ENCODE measurements at places on chromosomes 12 and 14.
A peak's percentile ranks its signal among the peaks of the same experiment; 100 is the strongest.

DNA sequence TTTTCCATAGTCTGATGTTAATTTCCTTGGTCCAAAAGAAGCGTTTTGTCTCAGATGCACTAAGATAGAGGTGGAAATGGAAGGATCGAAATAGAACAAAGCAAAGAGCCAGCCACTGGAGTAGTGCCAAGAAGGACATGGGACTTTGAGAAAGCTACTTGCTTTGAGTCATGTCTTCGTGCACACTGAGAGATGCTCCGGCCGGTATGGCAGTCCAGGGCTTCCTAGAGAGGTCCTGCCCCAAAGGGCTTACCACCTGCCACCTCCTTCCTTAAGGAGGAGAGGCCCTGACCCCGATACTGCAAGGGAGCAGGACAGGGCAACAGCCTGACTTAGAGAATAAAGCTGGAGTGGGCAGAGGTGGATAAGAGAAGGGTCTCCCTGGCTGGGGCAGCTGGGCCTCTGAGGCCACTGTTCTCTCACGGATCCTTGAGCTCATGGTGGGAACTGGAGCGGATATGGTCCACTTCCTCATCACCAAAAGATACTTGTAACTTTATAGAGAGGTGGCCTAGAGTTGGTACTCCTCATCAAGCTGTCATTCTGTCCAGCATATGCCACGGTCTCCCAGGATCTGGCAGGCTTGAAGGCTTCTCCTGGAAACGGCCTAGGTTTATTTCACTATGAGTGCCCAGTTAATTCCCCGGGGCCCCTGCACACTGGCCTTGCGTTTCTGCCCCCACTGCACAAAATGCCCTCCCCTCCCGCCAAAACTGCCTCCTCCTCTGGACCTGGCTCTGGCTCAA is 57.4 kb downstream of the FOXN3 start:
- DNase-seq, result no peak

DNA sequence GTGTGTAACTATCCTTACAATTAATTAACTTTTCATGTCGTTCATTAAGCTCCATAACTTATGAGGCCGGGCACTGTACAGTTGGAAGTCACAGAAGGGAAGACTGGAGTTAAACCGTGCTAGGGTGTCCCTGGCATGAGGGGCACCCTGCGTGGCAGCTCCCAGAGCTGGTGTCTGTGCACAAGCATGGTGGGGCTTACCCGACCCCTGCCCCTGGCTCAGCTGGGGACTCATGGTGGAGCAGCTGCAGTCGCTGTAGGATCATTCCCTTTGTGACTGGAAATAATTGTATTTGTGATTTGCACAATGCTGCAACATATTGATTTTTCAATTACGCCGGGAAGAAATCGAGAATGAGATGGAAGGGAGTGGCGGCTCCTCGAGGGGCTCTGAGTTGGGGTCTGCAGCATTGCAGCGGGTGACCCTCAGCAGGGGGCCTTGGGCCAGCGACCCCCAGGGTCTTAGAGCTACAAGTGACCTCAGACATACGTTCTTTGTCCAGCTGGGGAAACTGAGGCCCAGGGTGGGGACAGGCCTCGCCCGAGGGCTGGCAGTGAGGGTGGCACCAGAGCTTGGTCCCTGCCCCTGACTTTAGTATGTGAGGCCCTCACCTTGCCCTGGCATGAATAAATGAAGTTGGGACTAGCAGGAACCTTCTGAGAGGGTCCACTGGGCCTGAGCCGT is 125.4 kb downstream of the KIF26A start:
- no peak for DNase-seq

GRCh38 chr12:104495786-104496185 is 39.0 kb downstream of the CHST11 start:
- DNase-seq, result no peak

DNA sequence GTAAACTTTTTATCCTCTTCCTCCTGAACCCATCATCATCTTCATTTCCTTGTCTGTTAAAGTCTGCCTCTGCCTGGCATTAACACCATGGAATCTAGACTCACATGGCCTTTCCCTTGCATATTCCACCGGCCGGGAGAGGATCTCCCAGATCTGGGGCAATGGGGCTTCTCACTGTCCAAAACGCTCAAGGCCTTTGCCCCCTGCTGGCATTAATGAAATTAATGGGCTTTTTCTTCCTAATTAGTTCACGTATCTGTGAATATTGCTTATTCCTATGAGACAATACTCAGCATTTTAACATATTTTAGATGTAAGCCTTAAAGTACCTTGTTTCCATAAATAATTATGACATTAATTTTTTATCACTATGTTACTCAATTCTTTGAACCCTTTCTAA is 42.9 kb upstream of the CAPRIN2 start:
- DNase-seq, result no peak

DNA sequence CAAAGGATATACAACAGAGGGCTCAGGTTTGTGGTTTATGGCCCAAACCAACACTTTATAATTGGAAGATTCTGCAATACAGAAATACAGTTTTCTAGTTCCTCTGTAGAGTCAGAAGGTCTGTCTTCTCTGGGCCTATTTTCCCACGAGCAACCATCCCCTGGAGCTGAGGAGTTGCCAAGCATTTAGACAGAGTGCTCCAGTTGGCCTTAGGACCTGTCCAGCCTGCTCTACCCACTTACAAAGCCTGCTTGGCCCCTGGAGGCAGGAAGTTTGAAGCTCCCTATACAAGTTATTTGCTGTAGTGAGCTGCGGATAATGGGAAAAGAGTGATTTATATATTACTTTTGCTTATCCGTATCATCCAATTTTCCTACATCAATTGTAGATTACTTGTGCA is 60.8 kb upstream of the HSPB8 start:
- DNase-seq, result no peak

- DNase-seq, result no peak
Measured at GRCh38 chr12:103793512-103794045, 47.5 kb downstream of the NT5DC3 start.

GRCh38 chr12:117590999-117591398 is 229.6 kb upstream of the NOS1 start:
- DNase-seq, result no peak

- no peak for DNase-seq
Measured at GRCh38 chr14:61240206-61240605, 40.9 kb downstream of the TMEM30B start.

GRCh38 chr12:10624605-10625004 is 11.2 kb upstream of the MAGOHB start:
- DNase-seq, result no peak

- DNase-seq, result no peak
Measured at GRCh38 chr12:92136965-92137721, 8.5 kb downstream of the BTG1 start.

DNA sequence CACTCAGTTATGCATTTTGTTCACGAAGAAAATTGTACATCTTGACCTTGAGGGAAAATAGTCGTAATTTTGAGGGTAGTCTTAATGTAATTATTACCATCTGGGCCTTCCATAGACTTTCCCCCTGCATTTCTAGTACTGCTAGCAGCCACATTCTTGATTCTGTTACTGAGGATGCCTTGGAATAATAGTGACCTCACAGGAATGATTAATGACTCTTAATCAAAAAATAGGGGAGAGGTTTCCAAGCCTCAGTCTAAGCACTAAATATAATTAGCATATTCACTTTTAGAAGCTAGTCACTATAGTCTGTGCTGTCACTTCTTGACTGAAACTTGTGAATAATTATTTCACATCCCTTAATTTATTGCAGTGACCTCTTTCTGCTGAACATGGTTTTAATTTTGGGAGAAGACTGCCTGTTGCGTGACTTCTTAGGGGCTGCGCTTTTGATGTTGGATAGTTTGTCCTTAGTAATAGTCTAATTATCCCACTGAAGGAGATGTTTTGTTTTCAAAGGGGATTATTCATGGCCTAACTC is 400.5 kb downstream of the ADAMTS20 start:
- no peak for DNase-seq

DNA sequence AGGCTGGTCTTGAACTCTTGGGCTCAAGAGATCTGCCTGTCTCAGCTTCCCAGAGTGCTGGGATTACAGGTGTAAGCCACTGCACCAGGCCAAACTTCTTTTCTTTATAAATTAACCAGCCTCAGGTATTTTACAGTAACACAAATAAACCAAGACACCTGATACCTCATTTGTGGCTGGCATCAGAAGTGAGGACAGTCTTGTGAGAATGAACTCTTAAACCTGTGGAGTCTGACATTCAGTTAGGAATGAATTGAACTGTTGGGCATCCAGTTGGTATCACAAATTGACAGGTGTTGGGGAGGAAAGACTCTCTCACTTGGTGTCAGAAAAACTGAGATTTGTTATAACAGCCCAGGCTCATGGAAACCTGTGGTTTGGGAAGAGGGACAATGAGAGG is 120.5 kb downstream of the DENND5B start:
- DNase-seq, result no peak

- DNase-seq, result peak; percentile 76
Measured at GRCh38 chr12:11649413-11650285, at the start of gene ETV6. ETV6 (plus strand) TSS chr12:11649674; CDS start chr12:11650128, 454 bp downstream.

- no peak for DNase-seq
Measured at GRCh38 chr12:112307317-112308011, 74.8 kb downstream of the HECTD4 start.

DNA sequence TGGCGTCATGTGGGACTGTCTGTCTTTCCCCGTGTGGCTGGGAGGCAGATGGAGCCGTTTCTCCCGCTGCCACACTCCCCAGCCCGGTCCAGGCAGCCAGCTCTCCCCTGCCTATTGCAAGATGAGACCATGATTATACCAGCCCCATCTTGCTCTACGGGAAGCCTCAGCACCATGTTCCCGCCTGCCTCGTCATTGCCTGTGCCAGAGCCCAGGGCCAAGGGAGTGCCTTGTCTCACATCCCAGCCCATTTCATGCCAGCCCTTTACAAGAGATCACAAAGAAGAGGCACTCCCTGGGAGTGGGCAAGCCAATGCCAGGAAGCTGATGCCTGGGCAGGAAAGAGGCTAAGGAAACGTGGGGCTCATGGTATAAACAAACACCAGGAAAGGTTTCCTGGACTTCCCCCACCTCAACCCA is 23.9 kb downstream of the GPR68 start:
- DNase-seq, result no peak

DNA sequence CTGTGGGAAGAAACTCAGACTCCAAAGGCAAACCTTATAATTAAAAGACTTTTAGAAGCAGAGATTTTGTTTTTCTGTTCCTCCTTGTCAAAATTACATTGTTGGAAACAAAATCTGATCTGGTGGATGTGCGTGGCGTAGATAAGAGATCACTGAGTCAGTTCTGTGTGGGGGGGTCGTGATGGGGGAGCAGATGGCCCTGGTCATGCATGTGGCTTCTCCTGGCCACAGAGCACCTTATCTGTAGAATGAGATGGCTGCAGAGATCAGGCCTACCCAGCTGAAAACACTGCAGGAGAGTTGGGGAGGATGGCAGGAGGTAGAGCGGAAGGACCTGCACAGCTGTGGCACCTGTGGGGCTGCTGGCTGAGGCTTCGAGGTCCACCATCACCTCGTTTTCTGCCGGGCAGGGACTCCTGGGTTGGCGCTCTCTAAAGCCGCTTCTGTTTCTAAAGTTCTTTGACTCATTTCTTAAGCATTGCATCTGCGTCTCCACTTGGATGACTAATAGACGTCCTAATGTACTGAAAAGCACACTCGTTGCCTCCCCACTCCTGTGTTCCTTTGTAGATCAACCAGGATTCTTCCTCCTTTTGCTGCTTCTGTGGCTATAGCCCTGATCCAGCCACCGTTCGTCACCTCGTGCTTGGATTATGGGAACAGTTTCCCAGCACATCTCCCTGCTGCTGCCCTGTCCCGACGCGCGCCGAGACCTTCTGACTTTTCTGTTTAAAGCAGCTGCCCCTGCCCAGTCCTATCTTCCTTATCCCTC is 93.4 kb downstream of the TSPAN9 start:
- DNase-seq, result no peak

- DNase-seq, result no peak
Measured at GRCh38 chr12:26429070-26429691, 233.8 kb downstream of the SSPN start.

DNA sequence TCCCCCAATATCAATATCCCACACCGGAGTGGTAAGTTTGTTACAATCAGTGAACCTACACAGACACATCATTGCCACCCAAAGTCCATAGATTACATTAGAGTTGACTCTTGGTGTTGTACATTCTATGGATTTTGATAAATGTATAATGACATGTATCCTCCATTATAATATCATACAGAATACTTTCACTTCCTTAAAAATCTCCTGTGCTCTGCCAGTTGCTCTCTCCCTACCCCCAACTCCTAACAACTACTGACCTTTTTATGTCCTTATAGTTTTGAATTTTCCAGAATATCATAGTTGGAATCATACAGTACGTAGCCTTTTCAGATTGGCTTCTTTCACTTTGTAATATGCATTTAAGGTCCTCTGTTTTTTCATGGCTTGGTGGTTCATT is 48.4 kb downstream of the SLC4A8 start:
- DNase-seq, result no peak

DNA sequence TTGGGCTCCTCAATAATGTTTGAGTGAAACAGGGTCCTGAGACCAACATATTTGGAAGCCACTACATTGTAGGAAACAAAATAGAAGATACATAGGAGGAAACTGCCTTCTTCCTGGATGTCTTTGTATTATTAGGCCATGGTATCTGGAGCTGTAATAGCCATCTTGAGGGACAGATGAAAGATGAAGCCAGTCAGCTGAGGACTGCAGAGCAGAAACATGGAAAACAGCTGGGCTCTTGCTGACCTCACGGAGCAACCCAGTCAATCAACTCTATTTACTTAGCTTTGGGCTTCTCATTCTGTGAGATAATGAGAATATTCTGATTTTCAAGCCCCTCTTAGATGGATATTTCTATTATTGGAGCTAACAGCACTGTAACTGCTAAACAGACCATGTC is 962.4 kb downstream of the BCL11B start:
- DNase-seq, result no peak

GRCh38 chr14:66543996-66544395 is 36.0 kb downstream of the GPHN start:
- no peak for DNase-seq

- DNase-seq, result peak; percentile 94
Measured at GRCh38 chr14:65102441-65103149, at the start of gene MAX. MAX (minus strand) TSS chr14:65102517; CDS start chr14:65102339, 178 bp downstream.

- DNase-seq, result no peak
Measured at GRCh38 chr14:106518054-106518943, 991.9 kb downstream of the TMEM121 start.

- peak; percentile 49 for DNase-seq
Measured at GRCh38 chr12:107670999-107671643, 14.5 kb upstream of the PWP1 start.

GRCh38 chr12:49587174-49587908 is 18.1 kb downstream of the FAM186B start:
- no peak for DNase-seq

- no peak for DNase-seq
Measured at GRCh38 chr14:26841920-26842741, 244.3 kb upstream of the NOVA1 start.

DNA sequence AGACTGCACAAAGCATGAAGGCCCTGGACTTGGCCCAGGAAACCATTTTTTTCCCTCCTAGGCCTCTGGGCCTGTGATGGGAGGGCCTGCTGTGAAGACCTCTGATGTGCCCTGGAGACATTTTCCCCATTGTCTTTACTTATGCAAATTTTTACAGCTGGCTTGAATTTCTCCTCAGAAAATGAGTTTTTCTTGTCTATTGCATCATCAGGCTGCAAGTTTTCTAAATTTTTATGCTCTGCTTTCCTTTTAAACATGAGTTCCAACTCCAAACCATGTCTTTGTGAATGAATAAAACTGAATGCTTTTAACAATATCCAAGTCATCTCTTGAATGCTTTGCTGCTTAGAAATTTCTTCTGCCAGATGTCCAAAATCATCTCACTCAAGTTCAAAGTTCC is 43.7 kb upstream of the TRHDE start:
- no peak for DNase-seq

Measured in nephron progenitor cell (in vitro differentiated cells).